Activated naive CD4-positive, alpha-beta T cell treated with anti-CD3 and anti-CD28 coated beads for 36 hours (primary cell): ENCODE measurements at places on chromosomes 5 and 9. TPM values are rescaled to one million over a fixed set of nuclear protein-coding genes. Genes with fewer than 3 reads are reported as not detected.

DNA sequence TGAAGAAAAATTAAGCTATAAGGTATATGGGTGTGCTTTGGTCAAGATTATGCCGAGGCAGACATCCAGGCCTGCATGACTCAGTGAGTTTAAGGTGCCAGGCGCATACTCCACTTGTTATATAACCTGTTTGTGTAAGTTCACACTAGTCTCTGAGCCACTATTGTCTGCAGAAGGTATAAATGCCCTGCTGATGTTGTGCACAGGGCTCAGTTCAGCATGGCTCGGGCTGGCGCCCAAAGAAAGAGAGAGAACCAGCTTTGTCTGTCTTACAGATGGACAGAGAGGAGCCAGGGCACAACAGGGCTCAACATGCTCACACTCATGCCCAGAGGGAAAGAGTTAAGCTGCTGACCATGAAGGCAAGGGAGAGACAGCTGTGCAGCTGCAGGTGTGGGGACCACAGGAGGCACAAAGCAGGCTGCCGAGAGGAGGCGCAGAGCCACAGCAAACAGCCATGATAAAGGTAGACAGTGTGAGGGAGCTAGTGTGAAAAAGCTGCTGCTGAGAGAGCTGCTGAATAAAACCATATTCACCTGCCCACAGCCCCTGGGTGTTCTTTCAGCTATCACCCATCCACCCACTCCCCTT is 1587.6 kb upstream of the C9orf72 start:
- no peak for DNase-seq

Gene SCGB3A2
- total RNA-seq, result not detected

DNA sequence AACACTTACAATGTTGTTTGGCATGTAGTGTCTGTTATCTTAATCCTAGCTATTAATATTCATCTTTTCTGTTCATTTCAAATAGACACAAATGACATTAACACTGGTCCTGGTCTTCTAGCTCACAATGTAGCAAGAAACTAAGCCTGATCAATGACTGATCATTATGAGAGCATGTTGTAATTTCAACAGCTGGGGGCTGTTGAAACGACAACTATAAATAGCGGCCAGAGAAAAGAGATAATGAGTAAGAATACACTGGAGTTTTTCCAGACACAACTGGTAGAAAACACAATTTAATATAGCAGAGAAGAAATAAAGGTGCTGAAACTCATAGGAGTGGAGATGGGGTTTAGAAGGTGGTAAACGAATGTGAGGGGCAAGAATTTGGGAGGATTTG is 89.2 kb downstream of the HTR4 start:
- DNase-seq, result no peak

Gene PDE8B
- total RNA-seq, result not detected

Gene RAB3C
- total RNA-seq, result not detected

- DNase-seq, result no peak
Measured at GRCh38 chr9:113465599-113466140, 2.1 kb downstream of the RGS3 start.

- DNase-seq, result no peak
Measured at GRCh38 chr5:19885040-19885824, 102.8 kb downstream of the CDH18 start.
